Thymus (tissue), 14 donors: ENCODE measurements at places on chromosomes 2 and 18. TPM values are rescaled to one million over a fixed set of nuclear protein-coding genes. Genes with fewer than 3 reads are reported as not detected.
A peak's percentile ranks its signal among the peaks of the same experiment; 100 is the strongest.

CYTIP gene
- polyA plus RNA-seq = 86.5 TPM

EFR3B gene
- polyA plus RNA-seq = 0.18 TPM

EIF2AK3 gene
- 9.6 TPM for polyA plus RNA-seq

PRSS56 gene
- polyA plus RNA-seq = 0.09 TPM

TUBA3E gene
- polyA plus RNA-seq = 0.82 TPM

HOXD13 gene
- polyA plus RNA-seq = 0.11 TPM

STRN gene
- 6.0 TPM for polyA plus RNA-seq

C1GALT1C1L gene
- 0.48 TPM for polyA plus RNA-seq

B4GALT6 gene
- polyA plus RNA-seq = 6.6 TPM

DNA sequence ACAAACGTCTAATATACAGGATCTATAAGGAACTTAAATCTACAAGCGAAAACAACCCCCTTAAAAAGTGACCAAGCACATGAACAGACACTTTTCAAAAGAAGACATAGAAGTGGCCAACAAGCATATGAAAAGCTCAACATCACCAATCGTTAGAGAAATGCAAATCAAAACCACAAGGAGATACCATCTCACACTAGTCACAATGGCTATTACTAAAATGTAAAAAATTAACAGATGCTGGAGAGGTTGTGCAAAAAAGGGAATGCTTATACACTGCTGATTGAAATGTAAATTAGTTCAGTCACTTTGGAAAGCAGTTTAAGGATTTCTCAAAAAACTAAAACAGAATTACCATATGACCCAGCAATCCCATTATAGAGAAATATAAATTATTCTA is 1148.5 kb upstream of the FAM98A start:
- DNase-seq = no peak

- DNase-seq = peak; percentile 35
These were observed 22.6 kb upstream of the TMEM214 start for GRCh38 chr2:27010139-27010538.

DNA sequence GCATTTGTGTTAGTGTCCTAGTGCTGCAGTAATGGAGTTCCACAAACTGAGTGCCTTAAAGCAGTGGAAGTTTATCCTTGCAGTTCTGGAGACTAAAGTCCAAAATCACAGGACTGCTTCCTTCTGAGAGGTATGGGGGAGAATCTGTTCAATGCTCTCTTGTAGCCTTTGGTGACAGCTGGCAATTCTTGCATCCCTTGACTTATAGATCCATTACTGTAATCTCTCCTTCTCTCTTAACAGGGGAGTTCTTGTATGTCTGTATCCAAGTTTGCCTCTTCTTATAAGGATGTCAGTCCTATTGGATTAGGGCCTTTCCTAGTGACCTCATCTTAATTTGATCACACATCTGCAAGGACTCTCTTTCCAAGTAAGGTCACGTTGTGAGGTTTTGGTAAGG is 69.9 kb downstream of the XRCC5 start:
- DNase-seq = no peak

DNA sequence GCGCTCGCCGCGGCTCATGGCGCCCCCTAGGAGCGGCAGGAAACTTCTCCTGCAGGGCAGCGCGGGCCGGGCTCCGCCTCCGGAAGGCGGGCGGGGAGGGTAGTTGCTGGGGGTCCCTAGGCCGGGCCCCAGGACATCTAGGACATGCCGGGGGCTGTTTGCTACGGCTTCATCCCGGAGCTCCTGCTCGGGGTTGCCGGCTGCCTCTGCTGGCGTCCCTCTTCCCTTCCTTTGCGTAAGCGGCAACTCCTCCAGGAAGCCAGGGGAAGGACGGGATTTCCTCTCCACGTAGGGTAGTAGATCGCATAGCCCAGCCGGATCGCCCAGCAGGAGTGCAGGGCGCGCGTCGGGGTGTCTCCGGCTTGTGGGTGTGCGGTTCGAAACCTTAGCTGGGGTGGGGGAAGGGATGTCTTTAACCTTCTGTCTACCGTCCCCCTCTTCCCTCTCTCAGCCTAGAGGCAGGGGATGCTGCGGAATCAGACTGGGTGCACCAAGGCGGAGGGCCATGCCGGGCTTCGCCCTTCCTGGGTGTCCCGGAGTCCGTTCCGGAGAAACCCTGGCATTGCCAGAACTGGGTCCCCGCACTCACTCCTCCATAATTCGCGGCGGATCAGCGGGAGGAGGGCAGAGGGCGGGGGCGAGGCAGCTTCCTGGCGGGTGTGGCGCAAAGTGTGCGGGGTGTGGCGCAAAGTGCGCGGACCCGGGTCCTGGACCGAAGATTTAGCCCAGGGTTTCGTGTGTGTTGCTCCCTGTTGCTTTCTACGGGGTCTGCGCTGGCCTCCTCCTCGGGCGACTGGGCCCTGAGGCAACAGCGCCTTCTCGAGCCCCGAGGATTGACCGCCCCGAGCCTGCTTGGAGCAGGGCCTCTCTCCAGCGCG is 12.2 kb upstream of the SKOR2 start:
- DNase-seq = no peak

DNA sequence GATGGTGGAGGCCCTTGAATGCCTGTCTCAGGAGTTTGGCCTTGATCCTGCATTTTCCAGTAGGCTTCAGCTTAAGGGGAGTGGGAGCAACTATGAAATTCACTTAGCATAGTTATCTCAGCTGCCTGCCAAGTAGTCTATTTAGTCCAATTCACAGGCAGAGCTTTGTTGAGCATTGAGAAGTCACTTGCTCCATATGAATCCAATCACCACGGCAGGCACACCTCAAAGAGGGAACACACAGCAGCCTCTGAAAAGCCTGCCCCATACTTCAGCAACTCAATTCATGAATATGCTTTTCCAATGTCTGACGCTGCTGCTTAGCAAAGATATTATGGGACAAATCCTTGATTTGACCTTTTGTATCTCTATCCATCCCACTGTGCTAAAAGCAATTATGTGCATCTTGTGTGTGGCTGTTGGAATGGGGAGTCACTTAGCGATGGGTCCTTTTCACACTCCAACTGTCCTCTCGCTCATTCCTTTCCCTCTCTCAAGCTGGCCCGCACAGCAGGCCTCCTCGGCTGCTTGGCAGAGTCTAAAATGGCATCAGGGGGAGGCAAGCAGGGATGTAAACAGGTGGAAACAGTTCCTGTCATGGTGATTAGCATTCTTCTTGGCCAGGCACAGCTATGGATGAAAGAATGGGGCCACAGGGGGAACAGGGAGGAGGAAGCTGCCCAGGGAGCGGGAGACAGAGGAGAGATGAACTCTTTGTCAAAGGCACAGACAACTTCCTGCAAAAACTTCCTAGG is 56.0 kb upstream of the LRPPRC start:
- DNase-seq = no peak

- no peak for DNase-seq
These were observed 161.7 kb upstream of the NABP1 start for GRCh38 chr2:191516260-191516659.

DNA sequence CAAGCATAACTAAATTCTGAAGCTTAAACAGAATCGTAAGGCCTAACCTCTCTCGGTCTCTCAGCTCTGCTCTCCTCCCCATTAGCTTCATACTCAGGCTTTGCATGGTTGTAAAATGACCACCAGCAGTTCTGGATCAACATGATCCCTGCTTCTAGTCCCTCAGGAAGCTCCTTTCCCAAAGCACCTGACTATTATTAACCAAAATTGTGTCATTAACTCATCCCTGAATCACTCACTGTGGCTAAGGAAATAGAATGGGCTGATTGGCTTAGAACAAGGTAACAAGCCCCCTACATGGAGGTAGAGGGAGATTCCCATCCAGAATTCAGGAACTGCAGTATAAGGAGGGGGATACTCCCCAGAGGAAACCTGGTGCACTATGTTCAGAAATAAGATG is 448.3 kb downstream of the ARHGAP15 start:
- DNase-seq = no peak

- DNase-seq = peak; percentile 3
These were observed 59.9 kb upstream of the REG3A start for GRCh38 chr2:79219383-79219988.

DNA sequence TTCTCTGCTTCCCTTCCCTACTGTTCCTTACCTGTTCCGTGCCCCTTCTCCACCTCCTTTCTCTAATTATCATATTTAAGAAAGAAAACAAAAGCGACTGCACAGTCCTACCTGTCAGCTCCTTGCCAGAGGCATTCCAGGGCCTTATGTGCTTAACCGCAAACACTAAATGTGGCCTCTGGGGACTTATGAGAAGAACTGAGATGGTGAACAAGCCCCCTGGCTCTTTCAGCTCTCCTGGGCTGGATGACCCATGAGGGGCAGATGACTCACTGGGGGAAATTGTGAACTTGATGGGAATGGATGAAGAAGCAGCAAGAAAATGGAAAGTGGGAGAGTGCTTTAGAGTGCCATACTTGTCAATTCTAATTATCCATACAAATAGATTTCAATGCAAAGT is 106.3 kb upstream of the LYPD1 start:
- DNase-seq = no peak

- DNase-seq = no peak
These were observed 73.5 kb downstream of the LIMS1 start for GRCh38 chr2:108607706-108608301.

DNA sequence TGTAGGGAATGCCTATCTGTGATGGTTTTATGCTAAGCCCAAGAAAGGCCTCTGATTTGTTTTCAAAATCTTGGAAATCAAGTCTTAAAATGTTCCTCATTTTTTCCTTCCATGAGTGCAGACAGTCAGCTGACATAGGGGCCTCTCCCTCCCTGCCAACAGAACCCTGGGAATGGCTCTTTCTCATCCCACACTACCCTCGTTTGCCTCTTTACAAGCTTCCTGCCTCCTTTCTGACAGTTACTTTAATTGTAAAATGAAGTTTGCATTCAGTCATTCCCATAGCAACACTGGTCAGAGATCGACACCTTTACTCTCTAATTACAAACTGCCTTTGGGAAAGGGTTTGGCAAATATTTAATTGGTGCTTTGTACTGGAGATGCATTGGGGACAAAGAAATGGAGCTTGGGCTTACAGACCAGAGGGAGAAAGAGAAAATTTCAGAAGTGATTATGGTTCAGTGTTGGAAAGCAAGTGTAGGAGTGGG is 25.4 kb downstream of the KIF5C start:
- DNase-seq = no peak

DNA sequence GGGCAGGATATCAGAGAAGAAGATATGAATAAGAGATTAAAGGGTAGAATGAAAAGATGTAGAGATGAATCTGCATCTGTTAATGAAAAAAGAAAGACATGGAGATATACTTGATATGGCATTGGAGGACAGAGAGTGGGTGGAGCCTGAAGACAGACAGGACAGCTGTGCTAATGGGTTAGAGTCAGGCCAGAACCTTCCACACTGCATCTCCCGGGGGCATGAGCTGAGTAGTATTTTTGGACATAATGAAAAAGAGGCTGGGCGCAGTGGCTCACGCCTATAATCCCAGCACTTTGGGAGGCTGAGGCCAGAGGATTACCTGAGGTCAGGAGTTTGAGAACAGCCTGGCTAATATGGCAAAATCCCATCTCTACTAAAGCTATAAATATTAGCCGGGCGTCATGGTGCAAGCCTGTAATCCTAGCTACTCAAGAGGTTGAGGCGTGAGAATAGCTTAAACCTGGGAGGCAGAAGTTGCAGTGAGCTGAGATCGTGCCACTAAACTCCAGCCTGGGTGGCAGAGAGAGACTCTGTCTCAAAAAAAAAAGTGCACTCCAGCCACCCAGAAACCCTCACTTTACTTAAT is 11.4 kb downstream of the FLACC1 start:
- no peak for DNase-seq

GRCh38 chr2:108396845-108397244 is 19.1 kb downstream of the SULT1C4 start:
- no peak for DNase-seq

DNA sequence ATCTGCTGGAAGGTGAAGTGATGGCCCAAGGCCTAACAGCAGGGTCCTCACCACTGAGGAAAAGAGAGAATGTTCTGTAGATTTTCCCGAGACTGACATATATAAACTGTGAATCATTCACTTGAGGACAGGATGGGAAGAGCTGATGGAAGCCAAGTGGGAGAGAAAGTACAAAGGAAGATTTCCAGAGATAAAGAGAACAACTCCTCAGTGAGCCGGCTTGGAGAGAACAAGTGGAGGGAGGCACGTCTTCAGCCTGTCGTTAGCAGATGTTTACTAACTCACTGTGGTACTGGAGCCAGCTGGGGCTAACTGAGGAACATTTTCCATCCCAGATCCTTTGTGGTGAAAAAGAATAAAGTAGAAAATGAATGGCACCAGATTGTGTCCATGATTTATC is 552.9 kb upstream of the TNP1 start:
- DNase-seq = no peak

DNA sequence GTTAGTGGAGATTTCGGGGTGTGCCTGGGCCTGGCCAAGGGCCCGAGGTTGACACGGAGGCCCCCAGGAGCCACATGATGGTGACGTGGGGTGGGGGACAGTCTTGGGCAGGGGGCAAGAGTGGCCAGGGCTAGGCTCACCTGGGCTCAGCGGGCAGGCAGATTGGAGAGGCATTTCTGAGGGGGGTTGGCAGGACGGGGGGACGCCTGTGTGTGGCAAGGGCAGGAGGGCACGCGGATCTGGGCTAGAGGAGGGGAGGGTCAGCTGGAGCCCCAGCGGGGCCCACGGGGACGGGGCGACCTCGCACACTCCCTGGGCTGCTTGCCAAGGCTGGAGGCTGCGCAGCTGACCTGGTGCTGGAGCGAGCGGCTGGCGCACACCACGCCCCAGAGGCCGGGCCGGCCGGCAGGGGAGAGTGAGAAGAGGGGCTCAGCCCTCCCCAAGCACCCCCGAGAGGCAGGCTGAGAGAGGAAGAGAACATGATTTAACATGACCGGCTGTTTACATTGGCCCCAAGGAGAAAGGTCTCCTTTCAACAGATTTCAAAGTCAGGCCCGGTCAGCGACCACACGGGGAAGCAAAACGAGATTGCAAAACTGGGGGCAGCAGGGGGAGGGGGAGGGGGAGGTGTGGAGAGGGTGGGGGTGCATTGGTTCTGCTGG is 38.0 kb upstream of the SNED1 start:
- DNase-seq = no peak

GRCh38 chr2:199988151-199988550 is 32.8 kb downstream of the MAIP1 start:
- peak; percentile 34 for DNase-seq

- no peak for DNase-seq
These were observed 219.4 kb downstream of the HNMT start for GRCh38 chr2:138183705-138184104.

- DNase-seq = no peak
These were observed 375.1 kb upstream of the KCNH7 start for GRCh38 chr2:163213661-163214081.

GRCh38 chr18:63422864-63423304 is 608 bp upstream of the VPS4B start:
- DNase-seq = no peak

DNA sequence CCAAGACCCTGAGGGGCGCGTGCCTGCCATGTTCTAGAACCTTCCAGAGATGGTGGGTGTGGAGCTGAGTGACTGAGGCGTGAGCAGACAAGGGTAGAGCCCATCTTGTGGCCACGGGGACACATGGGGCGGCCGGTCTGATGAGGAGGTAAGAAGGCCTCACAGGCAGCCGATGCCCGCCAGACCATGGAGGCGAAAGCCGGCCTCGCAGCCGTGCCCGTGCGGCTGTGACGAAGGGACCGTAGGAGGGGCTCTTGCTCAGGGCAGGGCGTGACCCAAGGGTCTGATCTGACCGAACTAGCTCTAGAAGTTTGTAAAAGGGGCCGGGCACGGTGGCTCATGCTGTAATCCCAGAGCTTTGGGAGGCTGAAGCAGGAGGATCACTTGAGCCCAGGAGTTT is 19.6 kb downstream of the D2HGDH start:
- DNase-seq = no peak

GRCh38 chr2:37552339-37552738 is 119.1 kb downstream of the CDC42EP3 start:
- no peak for DNase-seq
